ENCODE measurements at places on chromosomes 5 and 9.

DNA sequence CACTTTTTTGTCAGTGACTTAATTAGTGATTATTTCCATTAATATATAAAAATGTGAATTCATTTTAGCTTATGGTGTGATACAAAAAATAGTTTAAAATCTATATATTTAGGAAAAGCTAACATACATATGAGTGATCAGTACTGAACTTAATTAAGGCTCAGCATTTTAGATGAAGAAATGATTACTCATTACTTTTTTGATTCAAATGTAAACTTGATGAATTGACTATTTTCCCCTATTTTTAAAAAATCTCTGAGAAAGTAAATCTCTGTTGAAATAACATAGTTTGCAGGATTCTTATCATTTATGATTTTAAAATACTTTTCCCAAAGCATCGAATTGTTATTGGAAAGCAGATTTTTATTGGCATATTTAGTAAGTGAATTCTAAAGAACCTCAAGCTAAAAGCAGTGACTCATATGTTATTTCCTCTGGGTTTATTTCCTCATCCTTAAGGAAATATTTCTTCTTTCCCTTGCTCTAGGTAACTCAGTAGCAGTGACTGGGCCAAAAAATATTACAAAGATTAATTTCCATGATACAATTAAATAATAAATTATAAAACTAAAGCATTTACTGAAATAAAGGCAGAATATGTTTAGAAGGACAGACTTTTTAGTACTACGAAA is 290.6 kb downstream of the FER start:
- DNase-seq = peak; percentile 31

GRCh38 chr5:66720780-66721179 is 124.6 kb downstream of the MAST4 start:
- DNase-seq = no peak

GRCh38 chr9:107705521-107705920 is 216.0 kb upstream of the KLF4 start:
- no peak for DNase-seq

DNA sequence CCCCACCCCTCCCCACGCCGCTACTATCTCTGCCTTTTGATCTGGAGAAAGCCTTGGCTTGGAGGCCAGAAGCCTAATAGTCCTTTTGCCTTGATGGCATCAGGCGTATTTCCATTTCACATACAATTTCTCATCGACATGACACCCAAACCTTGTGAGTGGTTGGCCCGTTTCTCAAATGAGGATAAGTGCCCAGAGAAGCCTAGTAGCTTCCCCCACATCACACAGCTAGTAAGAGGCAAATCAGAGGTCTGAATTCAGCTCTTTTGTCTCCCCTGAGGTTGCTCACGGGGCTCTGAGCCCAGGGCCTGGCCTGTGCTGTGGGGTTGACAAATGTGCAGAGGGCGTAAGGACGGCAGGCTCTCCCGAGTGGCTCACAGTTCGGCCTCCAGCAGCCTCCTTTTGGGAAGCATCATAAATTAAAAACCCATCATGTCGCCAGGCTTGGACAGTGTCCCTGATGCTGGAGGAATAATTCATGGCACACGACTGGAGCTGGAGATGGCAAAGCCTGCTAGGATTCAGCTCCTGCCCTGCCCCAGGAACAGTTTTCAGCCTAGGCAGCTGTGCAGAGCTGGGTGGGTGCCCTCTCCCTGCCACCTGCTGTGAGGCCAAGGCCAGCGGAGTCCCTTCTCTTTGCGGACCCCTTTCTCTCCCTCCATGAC is 263.8 kb downstream of the NSG2 start:
- no peak for DNase-seq

- no peak for DNase-seq
Measured at GRCh38 chr9:121318631-121319382, 50.8 kb downstream of the GSN start.

GRCh38 chr5:88677943-88678769 is 204.8 kb downstream of the MEF2C start:
- DNase-seq = no peak

DNA sequence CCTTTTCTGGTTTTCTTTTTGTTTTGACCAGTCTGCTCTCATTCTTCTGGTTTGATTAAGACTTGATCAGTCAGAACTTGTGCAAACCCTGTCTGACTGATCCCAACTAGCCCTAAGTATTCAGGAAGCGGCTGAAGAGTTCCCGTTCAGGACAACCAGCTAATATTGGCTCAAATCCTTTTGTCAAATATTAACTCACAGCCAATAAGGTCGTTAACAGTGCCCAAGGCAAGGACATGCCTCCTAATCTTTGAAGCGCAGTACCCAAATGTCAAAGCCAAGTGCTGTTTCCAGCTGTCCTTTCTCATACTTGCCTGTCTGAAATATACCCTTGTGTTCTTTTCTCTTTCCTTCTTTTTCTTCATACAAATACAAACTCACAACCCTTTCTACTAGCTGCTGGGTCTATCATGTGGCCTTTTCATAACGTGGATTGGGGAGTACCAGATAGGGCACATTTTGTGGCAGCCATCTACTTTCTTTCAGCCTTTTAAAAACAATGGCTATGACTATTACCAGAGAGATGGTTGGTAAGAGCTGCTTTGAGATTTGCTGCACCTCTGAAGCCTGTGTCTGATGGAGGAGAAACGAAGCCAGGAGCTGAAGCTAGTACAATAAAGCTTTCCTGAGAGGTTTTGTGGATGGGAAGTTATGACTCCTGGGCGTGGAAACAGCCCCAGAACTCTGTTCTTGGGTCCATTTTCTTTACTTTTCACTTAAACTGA is 266.4 kb upstream of the ZNF608 start:
- DNase-seq = no peak

- no peak for DNase-seq
Measured at GRCh38 chr5:143434261-143435209, 31.0 kb upstream of the NR3C1 start.

DNA sequence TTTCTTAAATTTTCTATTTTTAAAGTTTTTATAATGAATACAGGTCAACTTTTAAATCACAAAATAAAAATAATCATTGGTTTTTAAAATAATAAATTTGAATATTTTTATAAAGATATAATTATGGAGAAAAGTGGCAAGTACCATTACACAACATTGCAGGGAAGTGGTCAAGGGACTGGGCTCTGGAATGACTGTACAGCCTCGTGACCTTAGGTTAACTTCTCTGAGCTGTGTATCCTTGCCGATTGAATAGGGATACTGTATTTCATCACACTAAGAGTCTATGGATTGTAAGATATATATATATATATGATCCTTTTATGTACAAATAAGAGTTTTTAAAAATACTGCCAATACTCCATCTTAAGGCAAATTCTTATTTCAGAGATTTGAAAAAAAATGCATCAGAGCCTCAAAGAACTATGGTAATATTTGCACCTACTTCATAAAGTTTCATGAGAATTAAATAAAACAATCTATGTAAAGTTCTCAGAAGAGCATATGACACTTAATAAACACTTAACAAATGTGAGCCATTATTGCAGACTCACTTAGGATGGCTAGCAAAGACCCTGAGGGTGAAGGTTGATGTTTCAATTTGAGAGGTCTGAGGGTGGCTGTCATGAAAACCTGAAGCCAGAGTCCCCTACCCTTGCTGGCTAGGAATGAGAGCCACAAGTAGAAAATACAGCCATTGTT is 136.5 kb downstream of the CCDC192 start:
- DNase-seq = no peak

DNA sequence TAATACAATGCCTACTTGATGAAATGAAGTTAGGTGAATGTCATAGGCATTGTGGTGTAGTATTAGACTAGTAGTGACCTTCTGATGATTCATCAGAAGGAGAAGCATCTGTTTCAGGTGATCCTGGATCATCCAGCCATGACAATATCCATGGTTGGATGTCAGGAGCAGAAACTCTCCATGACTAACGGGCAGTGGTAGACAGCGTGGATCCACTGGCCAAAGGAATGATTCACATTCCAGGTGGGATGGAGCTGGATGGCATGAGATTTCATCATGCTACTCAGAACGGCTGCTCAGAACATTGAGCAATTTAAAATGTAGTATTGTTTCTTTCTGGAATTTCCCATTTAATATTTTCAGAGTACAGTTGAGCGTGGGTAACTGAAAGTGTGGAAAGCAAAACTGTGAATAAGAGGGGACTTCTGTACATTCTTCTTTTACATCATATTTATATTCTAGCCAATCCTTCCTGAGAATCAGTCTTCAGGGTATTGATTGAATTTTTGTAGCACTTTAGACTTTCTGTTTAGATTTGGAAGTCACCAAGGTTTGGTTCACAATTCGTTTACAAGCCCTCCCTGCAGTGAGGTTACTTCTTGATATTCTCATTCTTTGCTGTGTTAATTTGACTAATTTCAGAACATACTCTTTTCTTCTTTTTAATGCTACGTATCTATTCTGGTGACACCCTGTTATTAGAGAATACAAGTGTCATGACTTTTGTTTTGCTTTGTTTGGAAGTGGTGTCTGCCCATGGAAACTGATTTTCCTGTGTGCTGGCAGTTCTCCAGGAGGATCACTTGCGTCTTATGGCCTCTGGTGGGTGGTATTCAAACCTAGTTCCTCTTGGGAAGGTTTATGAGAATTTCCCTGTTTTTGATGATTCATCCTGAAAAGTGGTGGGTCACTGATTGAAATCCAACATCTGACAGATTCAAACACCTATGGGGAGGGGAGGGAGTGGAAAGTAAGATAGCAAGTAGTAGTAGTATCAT is 12.2 kb upstream of the CLINT1 start:
- DNase-seq = peak; percentile 71

DNA sequence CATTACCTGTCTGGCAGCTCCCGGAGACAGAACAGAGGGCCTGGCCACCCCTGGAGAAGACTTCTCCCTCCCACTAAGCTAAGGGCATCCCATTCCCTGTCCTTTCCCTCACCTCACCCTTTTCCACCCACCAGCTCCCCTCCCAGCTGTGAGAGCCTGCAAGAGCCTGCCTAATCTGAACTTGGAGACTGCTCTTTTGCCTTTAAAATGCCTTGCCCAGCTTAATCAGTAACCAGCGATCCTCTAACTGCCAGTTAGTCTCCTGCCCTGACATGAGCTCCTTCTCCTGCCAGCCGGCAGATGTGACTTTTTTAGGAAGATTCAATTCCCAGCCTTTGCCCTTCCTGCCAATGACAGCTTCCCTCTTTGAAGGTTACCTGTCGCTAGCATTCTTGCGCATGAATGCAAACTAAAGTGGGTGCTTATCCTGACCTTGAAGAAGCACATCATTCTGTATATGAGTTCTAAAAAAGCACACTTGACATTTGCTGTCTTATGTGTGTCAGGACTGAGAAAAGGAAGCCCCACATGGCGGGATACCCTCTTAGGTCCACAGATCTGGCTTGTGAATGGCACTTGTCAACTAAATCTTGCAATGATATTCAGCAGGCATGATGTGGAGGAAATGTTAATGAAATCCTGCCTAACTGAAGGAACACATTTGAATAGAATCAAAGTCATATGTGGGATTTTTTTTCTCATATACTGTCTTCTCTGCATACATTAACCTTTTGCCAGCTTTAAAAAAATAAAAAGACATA is 411.2 kb upstream of the SLC30A5 start:
- DNase-seq = no peak

GRCh38 chr5:159533197-159533596 is 202.9 kb upstream of the IL12B start:
- peak; percentile 48 for DNase-seq

DNA sequence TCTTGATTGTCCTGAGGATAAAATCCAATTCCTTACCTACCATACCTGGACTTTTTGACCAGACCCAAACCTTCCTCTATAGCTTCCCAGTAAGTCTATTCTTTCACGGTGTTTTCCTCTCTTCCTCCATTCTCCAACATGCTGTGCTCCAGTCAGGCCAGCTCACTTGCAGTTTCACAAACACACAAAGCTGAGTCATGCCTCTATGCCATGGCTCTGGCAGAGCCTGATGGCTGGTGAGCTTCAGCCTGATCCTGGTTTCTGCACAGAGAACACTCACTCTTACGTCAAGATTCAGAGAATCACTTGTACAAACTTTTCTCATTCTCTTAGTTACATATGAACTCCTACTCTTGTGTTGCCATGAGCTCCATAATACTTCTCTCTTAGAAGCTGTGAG is 27.7 kb upstream of the PAX5 start:
- DNase-seq = no peak

- DNase-seq = no peak
Measured at GRCh38 chr9:90641884-90642487, 638 bp downstream of the DIRAS2 start.

DNA sequence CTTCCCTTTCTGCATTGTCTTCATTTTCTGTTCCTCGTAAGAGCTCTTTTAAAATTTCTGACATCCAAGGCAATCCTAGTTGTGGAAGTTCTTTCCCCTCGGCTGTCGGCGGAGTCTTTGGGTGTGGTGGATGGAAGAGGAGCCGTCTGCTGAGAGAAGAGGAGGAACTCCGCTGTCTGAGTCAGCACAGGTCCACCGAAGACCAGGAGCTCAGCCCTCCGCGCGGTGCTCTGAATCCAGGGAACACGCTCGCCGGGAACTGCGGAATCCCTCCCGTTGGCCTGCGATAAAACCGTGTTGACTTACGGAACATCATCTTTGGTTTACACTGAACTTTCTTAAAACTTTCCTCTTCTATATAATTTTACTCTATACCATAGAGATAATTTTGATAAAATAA is 100.7 kb upstream of the IRX4 start:
- no peak for DNase-seq

DNA sequence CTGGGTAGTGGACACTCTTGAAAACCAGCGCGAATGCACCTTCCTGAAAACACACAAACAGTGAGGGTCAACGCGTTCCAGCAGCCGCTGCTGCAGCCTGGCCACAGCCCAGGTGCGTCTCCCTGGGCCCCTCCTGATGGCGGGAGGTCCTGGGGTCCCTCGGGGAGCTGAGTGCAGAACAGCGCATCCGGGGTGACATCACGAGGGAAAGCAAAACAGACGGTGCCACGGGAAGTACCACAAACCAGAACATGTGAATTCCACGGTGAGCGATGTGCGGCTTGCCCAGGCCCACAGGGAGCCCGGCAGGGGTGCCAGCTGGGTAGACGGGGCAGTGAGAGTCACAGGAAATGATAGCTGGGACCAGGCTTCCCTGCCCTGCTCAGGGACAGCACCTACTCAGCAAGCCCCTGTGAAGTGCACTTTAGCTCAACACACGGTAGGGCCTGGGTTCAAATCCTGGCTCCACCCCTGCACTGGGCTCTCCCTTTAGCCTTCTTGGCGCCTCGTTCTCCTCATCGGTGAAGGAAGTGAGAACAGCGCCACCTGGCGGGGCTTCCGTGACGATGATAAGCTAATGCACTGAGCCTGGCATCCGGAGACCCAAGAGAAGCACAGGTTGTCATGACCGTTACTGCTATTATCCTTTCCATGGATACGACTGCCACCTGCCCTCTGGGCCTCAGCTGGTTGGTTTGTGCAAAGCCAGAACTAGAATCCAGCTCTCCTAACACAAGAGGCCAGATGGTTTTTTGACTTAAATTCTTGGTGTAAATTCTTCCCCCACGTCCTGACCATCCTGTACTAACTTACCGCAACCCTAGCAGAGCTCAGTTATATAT is 24.6 kb downstream of the GFPT2 start:
- peak; percentile 62 for DNase-seq

DNA sequence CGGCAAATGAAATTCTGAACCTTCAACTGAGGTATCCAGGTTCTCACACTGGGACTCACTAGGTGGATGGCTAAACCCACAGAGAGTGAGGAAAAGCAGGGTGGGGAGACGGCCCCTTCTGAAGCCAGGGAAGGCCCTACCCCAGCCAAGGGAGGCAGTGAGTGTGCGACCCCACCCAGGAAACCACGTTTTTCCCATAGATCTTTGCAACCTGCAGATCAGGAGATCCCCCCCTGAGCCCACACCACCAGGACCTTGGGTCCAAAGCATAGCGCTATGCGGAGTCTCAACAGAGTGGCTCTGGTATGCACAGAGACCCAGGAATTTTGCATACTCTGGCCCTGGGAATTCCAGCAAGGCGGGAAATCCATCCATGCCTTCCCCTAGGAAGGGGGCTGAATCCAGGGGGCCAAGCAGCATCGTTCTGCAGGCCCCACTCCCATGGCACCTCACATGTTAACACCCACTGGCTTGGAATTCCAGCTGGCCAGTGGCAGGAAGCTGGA is 19.9 kb downstream of the DTWD2 start:
- no peak for DNase-seq

Data from fibroblast of skin of right quadriceps (primary cell).